AG09319 (cell line): ENCODE measurements at places on chromosomes 6 and 20.

- no peak for DNase-seq
Observed at GRCh38 chr20:49483696-49484123, 1.2 kb upstream of the KCNB1 start.

DNA sequence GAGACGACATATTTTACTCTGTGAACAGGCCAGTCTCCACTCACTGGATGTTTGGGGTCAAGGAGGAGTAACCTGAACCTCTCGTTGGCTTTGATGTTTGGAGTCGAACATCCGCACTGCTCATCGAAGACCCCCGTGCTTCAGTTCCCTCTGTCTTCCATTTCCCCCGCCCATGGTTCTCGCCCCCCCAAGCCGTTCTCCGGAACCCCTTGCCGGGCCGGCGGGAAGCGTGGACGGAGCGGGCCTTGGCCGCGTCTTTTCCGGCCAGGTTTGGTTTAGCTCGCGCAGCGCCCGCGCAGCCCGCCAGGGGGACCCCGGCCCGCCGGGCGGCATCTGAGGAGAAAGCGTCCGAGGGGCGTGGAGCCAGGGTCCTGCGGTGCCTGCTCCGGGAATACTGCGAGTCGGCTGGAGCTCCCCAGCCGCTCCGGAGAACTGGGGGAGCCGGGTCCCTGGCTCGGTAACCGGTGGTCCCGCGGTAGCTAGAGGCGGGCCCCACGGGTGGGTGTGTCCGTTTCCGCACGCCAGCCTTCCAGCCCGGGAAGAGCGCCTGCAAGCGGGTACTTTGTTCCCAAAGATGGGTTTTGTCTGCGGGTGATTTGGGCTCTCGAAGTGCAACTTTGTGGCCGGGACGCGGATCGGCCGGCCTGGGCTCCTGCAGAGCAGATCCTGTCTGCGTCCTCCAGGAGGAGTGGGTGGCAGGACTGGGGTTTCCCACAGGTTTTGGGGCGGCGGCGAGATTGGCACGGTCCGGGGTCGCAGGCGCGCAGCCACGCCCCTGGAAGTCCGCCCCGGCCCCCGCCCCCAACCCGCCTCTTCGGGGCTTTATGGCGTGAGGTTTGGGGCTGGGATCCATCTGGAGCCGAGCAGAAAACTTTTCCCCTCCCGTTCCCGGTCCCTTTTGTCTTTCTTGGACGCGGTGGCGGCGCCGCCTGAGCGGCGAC is at the start of gene TMEM200A:
Gene TMEM200A, plus strand, starts transcription at position 852 of the 941 bp plus-strand sequence. CDS start 74,406 bp downstream, outside the sequence.
- peak; percentile 30 for DNase-seq

DNA sequence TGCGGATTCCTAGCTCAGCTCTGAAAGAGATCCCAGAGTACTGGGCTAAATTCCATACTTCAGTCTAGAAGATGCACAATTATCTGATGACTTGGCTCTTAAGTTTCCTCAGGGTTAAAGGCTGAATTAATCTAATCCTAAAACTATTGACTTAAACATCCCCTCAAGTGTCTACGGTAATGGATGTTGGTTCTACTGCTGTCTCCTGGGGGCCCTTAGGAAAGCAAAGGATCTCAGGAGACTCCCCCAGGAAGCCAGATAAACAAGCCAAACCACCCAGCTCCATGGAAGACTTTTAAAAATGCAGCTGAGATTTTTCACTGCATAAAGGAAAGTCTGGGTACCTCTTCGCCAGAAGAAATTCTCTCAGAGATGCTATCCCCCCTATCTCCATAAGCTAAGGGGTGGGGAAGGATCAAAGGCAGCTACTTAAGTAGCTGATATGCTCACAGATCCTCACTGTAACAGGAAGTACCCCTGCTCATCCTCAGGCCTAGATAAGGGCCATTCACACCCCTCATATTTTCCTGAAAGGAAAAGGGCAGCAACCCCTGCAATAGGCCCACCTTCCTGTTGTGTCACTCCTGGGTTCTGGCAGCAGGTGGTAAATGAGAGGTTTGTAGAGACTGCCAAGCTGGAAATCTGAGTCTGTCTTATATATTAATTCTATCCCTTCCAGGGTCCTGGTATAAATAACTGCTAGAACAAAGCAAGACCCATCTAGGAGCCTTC is 9.3 kb downstream of the NDRG3 start:
- DNase-seq, result no peak

DNA sequence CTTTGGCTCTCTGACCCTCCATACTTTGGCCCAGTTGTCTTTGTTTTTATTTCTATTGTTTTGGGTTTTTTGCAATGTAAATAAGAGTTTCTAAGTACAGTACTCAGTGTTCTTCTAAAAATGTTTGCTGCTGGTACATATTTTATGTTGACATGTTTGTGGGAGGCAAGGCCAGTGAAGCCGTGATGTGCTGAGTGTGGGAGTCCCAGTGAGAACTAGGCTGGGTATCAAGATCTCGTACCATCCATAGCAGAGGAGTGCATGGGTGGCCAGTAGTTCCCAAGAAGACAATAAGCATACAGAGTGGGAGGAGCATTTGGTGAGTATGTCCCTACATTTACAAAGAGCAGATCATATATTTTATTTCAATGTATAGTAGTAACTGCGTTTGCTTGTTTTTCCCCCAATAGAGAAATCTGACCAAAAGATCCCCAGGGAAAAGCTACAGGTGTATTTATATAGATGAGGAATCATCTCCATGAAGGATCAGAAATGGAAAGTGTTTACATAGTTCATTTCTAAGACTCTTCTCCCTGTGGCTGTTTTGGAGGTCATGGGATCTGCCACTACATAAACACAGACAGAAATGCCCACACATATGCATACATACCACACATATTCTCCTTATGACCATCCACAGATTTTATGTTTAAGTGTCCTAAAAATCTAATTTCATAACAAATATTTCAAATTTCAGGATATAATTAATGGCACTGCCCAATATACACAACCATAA is 285.9 kb downstream of the ALDH8A1 start:
- no peak for DNase-seq

DNA sequence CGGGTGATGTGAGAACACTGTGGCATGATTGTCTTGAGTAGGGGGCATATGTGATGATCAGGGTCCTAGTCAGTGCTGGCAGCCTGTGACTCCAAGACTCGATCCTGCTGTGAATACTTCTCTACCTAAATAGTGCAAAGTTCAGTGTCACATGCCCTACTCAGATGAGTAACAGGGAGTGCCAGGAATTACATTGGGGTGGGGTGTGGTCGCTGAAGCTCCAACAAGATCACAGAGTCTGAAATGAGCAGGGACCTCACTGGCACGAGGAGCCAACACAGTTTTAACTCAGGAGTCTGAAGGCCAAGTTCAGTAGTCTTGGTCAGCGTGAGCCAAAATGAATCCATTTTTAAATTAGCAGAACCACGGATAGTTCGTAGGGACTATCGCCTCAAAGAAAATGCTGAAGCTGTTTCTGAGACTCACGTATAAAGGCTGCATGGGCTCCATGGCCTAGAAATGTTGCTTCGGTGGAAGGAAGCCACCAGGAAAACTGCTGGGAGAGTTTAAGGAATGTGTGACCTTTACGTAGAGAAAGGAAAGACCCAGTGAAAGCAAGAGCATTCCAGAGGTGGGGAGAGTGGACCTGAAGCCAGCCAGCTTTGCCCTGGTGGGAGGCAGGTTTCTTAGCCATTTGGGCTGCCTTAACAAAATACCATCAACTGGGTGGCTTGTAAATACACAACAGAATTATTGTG is 72.2 kb downstream of the RPP40 start:
- DNase-seq, result no peak

DNA sequence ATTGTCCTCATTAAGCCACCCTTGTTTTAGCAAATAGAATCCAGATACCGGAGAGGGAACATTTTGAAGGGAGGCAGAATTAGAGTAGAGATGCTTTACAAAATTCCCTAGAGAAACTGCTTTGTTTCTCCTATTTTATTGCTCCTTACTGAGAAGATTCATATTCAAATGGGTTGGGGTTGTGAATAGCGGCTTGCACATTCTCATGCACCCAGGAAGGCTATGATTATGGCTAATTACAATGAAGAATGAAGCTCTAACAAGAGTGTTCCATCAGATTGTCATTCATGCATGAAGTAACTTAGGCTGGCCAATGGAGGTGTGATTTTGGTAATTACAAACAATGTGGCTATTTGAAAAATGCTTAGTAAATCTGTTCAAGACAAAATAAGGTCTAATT is 129.6 kb downstream of the PACRG start:
- DNase-seq, result no peak

DNA sequence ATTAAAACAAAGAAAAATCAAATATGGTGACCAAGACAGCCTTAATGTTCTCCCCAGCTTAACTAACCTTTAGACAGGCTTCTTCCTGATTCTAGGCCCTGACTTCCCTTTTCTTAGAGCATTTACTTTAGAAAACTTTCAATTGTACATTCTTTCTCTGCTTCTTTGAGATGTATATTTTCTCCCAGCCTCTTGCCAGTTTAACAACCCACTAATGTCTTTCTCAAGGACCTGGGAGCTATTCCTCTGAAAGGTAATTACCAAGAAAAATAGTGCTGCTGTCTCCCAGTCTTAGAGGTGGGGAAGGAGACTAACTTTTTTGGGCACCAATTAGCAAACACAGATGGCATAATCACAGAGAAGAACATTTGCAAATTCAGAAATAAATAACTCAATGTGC is 62.8 kb upstream of the KCNQ5 start:
- DNase-seq, result no peak

GRCh38 chr6:122426597-122426996 is 27.1 kb downstream of the HSF2 start:
- no peak for DNase-seq

- DNase-seq, result no peak
Observed at GRCh38 chr6:155212106-155212505, 51.7 kb upstream of the CLDN20 start.

GRCh38 chr6:151576633-151577032 is 82.8 kb downstream of the CCDC170 start:
- no peak for DNase-seq

- DNase-seq, result no peak
Observed at GRCh38 chr6:3499603-3500002, 42.8 kb upstream of the SLC22A23 start.

DNA sequence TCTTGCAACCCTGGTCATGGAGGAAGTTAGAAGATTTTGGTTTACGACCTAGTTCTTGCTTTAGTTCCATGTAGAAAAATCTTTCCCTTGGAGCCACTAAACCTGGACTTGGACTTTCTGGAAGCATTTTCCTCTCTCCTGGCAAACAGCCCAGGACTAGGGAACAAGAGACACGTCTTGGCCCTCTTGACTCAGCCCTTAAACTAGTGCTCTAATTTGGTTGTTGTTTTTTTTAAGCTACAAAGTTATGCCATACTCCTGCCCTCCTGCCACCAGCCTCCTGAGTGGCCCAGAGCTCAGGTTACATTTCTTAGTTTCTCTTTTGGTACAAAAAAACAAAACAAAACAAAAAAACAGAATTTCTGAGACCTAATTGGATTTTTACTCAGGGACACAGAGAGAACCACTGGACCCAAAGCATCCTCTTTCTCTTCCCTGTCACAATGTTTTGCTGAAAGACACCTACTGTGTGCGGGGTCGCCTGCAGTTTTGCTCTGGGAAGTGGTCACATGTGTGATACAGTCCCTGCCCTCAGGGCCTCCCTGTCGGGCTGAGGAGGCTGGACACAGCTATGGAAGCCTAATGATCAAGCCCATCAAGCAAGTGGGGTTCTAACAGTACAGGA is 32.3 kb upstream of the SCUBE3 start:
- DNase-seq, result peak; percentile 37

GRCh38 chr6:13286181-13286580 is 42.2 kb downstream of the TBC1D7 start:
- DNase-seq, result no peak

DNA sequence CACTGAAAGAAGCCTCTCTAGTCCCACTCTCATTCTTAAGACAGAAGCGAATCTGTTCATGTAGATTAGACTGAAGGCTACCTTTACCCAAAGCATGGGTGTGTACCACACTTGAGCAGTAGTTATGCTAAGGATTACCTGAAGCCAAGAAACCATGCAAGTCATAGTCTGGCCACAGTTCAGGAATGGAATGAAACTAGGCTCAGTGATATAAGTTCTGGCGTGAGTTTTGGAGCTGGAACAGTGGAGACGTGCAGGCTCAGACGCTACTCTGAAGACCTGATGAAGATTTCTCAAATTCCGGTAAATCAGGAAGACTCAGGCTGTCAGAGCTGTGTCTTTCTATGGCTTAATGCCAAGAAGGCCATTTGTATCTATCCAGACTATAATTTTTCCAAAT is 219.9 kb downstream of the HDGFL1 start:
- no peak for DNase-seq

DNA sequence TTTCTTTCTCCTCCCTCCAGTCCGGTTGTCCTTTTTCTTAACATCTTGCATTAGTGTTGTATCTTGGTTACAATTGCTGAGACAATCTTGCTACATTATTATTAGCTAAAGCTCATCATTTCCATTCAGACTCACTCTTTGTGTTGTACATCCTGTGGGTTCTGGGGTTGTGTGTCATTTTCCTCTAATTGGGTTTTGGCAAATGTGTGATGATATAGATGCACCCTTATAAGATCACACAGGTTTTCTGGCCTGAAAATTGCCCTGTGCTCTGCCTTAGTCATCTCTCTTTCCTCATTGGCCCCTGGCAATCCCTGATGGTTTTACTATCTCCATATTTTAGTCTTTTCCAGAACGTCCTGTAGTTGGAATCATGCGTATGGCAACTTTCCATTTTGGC is 60.1 kb downstream of the PPP1R14C start:
- DNase-seq, result no peak

- no peak for DNase-seq
Observed at GRCh38 chr6:110116258-110116657, 63.2 kb downstream of the WASF1 start.

DNA sequence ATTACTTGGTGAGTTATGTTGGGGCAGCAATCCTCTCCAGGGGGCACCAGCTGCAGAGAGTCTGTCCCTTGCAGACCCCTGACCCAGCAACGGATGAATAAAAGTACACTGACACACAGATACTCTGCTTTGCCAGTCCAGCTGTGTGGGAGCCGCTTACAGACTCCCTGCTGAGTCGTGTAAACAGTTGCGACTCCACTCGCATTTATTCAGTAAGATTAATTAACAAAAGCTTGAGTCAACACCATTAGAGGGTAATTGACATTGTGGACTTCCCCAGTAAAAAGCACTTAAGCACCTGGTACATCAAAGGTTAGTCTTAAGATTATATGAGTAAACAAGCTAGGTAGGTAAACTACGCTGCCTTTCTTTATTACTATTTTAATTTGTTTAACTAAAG is 92.0 kb upstream of the TMEM181 start:
- no peak for DNase-seq

GRCh38 chr6:151325075-151326050 is 66.0 kb downstream of the ZBTB2 start:
- DNase-seq, result peak; percentile 42

- DNase-seq, result no peak
Observed at GRCh38 chr6:150640556-150641209, 41.0 kb downstream of the PLEKHG1 start.

DNA sequence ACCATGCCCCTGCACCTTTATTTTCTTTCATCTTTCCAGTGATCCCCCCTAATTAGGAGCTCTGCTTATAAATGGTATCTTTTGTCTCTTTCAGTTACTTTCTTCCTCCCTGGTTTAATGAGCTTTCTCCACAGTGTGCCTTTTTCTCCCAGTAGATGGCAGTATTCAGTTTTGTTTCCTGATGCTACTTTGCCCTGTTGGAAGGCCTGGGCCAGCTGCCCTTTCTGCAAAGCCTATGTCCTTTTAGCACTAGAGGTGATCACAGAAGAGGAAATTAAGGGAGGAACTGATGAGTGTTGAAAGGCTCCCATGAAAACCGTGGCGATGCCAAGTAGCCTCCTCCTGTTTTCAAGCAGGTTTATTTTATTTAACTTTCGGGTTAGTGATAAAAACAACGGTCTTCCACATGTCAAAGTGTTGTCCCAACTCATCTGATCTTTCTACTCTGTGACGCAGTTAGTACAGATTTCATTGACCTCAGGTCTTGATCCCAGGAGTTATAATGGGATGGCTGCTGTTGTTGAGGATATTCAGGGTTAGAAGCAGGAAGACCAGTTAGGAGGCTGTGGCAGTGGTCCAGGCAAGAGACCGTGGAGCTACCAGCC is 184.2 kb upstream of the BMP2 start:
- no peak for DNase-seq
